Right hindlimb (tissue), 1 donor: ENCODE measurements at places on chromosomes 12 and 14.

- DNase-seq = no peak
These were observed 93.8 kb downstream of the STXBP6 start for GRCh38 chr14:24956104-24956503.

- DNase-seq = no peak
These were observed 472.0 kb downstream of the RGS6 start for GRCh38 chr14:72404106-72404774.

GRCh38 chr12:5013266-5013730 lies 30.4 kb upstream of the KCNA5 start:
- DNase-seq = no peak

DNA sequence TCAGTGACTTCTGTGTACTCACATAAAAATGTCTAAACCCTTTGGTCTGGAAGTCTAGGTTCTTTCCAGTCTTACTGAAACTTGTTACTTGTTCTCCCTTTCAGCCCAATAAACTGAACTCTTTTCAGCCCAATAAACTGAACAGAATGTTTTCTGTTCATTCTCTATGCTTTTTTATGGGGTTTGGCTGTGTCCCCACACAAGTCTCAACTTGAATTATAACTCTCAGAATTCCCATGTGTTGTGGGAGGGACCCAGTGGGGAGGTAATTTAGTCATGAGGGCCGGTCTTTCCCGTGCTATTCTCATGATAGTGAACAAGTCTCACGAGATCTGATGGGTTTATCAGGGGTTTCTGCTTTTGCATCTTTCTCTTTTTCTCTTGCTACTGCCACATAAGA lies 15.0 kb upstream of the NEDD1 start:
- no peak for DNase-seq

- DNase-seq = no peak
These were observed 85.4 kb downstream of the HECTD1 start for GRCh38 chr14:31122098-31122611.

DNA sequence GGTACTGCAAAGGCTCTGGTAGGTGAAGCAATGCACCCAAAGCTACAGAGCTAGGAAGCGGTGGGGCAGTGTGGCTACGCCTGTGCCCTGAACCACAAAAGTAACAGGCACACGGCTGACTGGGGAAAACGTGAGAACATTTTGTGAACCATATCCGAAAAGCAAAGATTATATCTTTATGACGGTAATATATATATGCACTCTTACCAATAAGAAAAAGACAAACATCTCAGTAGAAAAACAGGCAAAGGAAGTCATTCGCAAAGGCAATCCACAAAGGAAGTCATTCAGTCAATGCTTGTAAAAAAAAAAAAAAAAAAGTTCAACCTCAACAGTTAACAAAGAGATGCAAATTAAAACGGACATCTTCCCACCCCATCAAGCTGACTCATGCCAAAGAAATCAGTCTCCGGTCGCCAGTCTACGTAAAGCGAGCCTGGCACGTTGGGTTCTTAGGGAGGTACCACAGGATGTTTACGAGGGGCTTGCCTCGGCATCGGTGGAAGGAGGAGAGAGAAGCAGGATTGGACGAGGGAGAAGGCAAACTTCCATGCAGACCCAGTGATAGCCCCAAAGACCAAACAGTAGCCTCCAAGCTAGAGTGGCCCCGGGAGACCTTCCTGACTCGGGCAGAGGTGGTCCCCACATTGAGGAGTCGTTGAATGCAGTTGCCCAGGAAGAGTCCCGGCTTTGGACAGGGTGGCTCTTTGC lies 39.4 kb upstream of the PPP2R5C start:
- no peak for DNase-seq

GRCh38 chr12:63976902-63977395 lies 132.4 kb downstream of the SRGAP1 start:
- no peak for DNase-seq

DNA sequence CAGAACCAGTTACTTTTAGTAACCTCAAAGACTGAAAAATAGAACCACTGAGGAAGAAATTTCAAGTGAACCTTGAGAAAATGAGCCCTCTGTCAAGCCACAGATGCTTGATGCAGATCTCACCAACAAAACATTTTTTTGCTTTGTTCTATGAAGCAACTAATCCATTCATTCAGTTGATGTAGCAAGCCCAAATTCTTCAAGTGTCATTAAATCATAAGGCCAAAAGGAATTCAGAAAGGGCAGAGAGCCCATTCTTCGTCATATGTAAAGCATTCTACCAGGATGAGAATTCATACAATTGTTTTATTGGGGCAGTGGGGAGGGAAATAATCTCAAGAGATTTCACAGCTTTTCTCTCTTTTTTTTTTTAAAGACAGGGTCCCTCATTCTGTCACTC lies 218.0 kb upstream of the RGS6 start:
- no peak for DNase-seq

DNA sequence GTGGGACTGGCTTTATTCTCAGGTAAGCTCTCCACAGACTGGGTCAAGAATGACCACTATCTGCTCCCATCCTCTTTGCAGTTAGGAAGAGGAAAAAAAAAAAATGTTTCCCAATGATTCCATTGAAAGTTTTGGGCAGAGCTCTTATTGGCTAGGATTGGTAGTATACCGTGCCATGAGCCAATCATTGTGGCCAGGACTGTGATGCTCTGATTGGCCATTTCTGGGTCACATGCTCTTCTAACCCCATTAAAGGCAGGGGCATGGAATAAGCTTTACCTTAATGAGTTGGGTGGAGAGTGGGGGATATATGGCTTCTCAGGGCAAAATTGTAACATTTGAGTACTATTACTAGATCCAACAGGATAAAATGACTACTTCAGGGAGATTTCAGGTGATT lies 49.4 kb upstream of the WSCD2 start:
- no peak for DNase-seq

GRCh38 chr12:44377443-44378187 lies 498.5 kb downstream of the NELL2 start:
- no peak for DNase-seq

GRCh38 chr12:43556057-43556456 lies 4.1 kb upstream of the ADAMTS20 start:
- DNase-seq = no peak

- DNase-seq = no peak
These were observed 48.0 kb upstream of the PDZRN4 start for GRCh38 chr12:41140117-41140516.

DNA sequence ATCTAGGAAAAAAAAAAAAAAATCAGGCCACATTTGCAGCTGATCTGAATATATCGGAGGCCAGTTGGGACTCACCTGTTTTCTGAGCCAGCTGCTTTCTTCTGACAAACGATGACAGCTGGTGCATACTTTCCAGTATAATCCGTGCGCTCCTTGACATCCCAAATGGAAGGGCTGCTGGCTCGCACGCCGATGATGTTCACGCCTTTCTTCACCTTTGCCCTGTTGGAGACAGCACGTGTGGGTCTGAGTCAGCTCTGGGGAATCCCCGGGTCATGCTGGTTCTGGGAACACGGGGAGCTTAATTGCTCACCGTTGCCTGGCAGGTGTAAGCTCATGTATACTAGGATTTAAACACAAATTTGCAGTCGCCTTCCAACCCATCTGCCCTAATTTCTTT lies 372.8 kb downstream of the TMEM132D start:
- DNase-seq = peak; percentile 57

GRCh38 chr12:21337959-21338744 lies 3.4 kb upstream of the SLCO1A2 start:
- no peak for DNase-seq

DNA sequence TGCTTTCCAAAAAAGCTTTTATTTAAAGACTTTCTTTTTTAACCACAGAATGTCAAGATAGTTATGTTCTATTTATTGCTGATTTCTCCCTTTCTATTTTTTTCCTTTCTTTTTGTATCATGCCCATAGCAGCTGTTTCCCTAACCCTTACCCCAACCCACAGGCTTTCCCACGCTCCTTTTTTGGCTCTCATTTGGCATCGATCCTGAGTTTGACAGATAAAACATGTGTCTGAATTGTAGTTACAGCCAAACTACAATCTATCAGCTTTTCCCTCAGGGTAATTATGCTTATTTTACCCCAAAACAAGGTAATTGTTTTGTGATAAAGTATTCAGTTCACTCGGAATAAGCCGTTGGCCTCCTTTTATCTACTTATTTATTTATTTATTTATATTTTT lies 46.7 kb downstream of the PDE3A start:
- peak; percentile 68 for DNase-seq

- DNase-seq = no peak
These were observed 207.6 kb downstream of the DAD1 start for GRCh38 chr14:22381408-22381760.

- DNase-seq = no peak
These were observed 3.6 kb upstream of the FBXO21 start for GRCh38 chr12:117193903-117194302.

DNA sequence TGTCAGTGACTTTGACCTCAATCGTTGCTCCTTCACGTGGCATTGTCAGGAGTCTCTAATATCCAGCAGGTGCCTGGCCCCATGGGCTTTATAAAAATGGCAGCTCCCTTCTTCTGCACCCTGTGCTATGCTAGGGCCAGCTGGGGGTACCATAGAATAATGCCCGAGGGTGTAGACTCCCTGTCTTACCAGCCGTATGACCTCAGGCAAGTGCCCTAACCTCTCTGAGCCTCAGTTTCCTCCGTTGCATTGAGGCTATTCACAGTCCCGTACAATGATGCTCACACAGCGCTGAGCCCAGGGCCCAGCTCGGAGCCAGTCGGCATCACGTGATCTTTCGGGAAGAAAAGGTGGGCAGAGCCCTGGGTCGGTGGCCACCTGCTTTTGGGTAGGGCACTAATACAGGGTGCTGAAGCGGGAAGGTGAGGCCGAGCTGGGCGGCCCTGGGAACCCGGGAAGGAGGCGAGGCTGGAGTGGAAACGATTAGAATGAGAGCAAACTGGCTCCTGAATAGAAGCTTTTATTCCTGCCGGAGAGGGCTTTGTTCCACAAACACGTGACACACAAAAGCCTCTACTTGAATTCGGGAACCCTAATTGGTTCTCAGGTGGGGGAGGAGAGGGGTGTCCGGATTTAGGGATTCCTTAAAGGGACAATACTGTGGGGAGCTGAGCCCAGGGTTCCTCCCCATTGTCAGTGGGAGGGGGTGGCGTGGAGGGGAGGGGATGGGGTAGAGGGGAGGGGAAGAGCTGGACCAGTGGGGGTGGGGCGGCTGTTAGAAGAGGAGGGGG lies 19.9 kb upstream of the MSI1 start:
- no peak for DNase-seq

DNA sequence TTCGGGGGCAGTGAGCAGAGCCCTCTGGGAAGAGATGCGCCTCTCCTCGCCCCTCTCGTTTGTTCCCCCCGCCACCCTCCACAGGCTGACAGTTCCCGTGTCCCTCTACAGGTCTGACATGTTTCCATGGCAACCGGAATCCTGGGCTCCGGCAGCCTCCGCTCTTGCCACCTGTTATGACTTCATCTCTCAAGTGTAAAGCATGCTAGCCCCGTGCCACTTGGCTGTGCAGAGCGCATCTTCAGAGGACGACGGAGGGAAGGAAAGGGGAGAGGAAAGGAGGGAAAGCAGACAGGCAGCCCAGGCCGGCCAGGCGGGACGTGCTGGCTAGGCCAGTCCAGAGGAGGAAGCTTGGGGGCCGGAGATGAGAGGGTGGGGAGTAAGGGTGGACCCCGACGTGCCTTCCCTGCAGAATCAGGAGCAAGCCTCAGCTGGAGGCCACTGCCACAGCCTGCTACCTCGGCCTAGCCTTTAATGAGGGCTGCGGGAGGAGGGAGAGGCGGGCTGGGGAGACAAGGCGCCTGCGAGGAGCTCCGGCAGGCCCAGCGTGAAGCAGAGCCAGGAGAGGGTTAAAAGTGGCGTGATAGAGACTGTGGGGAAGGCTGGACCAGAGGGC lies 214.3 kb downstream of the DPF3 start:
- DNase-seq = peak; percentile 62

GRCh38 chr14:103103461-103104388 lies 9.2 kb downstream of the EXOC3L4 start:
- peak; percentile 82 for DNase-seq

DNA sequence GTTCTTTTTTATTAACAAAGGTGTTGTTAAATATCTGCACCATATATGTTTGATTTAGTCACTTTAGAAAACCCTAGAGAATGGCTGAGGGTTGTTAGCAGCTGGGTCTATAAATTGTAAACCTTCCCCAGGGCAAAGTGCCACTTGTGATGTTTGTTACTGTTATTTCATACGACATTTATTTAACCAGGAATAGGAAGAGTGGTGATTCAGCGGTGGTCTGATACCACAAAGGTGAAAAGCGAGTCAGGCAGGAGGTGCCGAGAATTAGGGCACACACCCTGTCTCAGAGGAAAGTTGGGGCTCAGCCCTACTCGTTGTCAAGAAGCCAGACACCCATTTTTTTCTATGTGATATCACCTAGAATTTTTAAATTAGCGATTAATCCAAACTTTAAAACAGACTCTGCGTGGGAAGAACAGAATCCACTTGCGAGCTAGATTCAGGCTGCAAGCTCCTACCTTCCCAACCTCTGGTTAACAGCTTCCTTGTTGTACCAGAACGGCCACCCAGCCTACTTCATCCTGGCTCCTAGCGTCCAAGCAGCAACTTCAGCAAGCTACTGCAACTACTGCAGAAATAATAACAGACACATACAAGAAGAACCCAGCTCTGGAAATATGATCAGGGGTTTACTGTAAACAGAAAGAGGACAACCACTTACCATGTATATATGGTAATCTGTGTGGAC lies 126.7 kb downstream of the TMEM132D start:
- no peak for DNase-seq

DNA sequence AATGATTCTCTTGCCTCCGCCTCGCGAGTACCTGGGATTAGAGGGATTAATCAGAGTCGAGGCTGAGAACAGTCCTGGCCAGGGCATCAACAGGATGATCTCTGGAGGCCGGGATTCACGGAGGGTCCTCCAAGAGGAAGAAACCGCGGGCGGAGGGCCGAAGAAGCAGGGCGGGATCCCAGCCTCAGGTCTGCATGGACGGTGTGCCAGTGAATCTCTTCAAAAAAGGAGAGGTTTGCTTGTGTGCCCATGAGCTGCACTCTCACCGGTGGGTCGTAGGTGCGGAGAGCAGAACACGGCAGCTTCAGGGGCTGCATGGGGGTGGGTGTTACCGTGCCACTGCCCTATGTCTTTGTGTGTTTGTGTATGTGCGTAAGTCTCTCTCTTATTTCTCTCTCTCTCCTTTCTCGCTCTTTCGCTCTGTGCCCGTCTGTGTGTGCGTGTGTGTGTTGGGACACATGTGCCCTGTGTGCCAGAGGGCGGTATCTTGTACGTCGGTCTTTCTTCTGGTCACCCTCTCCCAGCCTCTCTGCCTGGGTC lies 768.2 kb upstream of the ALG10B start:
- DNase-seq = no peak

- no peak for DNase-seq
These were observed 317.6 kb downstream of the DPF3 start for GRCh38 chr14:72576258-72576657.
